Esophagus squamous epithelium (tissue), 5 donors: ENCODE measurements at places on chromosomes 2 and 18.

DNA sequence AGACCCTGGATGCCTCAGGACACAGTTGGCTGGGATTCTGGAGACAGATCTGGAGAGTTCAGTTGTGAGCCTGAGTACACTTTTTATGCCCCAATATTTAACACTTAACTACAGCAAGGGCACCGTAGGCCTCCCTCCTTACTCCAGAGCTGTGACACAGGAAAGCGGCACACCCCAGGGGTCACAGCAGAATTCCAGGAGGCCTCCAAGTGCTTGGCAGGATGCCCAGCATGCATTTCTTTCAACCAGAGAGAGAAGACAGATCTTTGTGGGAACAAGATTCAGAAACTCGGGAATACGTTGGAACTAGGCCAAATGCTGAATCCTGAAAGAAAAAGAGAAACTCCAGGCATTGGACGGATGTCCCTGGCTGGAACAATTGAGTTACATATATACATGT is 199.2 kb upstream of the NT5C1B start:
- DNase-seq, result no peak

DNA sequence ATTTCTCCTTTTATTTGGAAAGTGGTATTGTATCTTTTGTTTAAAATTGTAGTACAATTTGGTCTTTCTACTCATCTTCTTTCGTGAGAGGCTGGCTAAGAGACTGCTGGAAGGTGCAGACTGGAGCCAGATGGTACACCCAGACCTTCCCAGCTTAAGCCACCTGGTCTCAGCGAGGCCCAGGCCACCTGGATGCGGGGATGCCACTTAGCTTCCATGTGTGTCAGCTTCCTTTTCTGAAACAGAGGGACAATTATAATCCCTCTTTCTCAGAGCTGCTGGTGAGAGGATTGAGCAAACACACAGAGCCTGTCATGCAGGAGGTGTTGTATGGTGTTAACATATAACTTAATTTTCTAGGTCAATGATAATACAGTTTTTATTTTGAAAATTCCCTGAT is 17.4 kb downstream of the FARP2 start:
- DNase-seq, result no peak

DNA sequence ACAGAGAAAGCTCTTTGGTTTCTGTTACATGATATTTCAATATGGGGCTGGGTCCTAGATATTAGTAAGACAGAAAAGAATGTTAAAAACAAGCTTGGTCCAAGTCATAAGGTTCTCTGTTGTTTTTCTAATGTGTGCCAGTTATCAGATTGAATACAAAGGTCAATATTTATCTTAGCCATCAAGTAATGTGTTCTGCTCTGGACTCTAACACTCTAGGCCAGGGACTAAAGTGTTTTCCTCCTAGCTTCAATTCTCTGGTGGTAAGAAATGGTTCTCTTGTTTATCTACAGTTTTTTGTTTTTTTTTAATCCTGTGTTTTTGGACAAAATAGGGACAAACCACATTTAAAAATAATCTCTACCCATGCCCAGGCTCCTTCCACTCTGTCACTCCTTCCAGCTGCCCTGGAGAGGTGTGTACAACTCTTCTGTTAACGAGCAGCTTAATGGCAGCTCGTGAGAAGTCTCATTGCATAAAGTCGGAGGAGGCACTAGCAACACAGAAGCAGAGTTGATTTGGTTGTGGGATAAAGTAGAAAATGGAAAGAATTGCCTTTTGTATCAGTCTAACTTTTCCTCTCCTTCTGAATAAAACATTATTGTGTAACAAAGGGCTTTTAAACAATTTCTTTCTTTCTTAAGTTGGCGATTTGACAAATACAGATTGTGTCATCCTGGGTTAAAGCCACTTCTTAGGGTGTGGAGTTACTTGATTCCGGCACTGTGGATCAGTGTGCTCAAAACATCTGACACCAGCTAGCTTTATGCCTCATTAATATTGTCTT is 8.0 kb upstream of the SESTD1 start:
- DNase-seq, result no peak

DNA sequence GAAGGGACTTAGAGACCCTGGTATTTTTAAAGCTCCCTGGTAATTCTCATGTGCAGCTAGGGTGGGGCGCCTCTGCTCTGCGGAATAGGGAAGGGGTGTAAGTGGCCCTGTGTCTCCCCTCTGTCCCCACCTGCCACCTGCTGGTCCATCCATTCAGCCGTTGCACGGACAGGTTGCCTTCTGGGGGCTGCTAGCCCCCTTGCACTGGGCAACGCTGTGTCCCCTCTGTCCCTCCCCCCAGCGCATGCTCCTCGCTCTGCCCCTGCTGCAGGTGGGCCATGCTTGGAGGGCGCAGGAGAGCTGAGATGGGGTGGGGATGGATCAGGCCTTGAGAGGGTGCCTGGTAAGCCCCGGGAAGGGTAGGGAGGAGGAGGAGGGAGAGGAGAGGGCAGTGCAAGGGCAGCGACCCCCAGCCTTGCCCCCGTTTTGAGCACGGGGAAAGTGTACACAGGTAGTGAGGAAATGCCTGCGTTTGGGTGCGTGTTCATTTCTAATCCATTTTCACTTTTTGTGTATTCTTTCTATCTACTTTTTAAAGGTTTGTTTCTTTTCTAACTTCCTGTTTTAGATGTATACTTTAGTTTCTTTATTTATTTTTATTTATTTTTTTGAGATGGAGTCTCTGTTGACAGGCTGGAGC is 23.9 kb downstream of the RRM2 start:
- DNase-seq, result no peak

DNA sequence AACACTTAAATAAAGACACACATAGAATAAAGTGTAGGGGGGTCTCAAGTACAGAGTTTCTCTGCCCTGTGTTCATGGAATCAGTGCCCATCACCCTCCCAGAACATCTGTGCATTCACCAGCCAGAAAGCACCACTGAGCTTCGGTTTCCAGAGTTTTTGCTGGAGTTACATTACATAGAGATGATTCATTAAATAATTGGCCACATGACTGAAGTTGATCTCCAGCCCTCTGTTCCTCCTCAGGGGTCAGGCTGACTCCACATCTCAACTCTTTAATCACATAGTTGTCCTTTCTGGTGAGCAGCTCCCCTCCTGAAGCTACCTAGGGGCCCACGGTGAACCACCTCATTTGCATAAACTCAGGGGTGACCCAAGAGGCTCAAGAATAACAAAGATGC is 129.8 kb downstream of the METTL4 start:
- DNase-seq, result no peak

DNA sequence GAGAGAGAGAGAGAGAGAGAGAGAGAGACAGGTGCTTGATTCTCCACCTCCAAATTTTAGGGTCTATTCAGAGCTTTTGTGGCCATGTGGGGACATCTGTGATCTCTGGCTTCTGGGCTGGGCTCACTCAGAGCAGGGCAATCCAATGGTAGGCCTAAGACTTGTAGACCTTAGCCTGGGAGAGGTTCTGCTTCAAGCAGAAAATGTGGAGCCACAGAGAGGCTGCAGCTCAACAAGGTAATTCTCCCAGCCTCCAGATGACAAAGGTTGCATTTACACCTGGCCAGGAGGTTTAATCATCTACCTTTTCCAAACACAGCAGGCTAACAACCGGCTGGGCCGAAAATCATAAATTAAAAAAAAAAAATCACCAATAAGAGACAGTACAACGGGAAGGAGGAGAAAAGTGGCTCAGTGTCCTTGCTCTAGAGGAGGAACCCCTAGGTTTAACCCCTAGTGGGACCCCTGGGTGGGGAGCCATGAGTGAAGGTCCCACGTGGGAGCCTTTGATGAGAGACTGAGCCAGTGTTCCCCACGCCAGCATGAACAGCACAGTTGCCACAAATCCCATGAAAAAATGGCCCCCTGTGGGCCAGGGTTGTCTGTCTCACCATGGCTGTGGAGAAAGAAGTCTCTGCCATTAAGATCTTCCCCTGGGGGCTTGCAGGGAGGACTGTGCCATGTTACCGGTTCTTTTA is 124.0 kb upstream of the GATA6 start:
- no peak for DNase-seq
